ENCODE measurements at places on chromosomes 4 and X.

- DNase-seq: no peak
These were observed 351.5 kb upstream of the DDX53 start for GRCh38 chrX:22648281-22648680.

- no peak for DNase-seq
These were observed 29.2 kb downstream of the SULT1B1 start for GRCh38 chr4:69731241-69731640.

GRCh38 chrX:153938226-153938786 is 3.5 kb upstream of the NAA10 start:
- no peak for DNase-seq

GRCh38 chr4:104412344-104412743 is 82.3 kb downstream of the CXXC4 start:
- DNase-seq: no peak

- no peak for DNase-seq
These were observed 4.7 kb downstream of the SLIT2 start for GRCh38 chr4:20256381-20256881.

- DNase-seq: no peak
These were observed 112.6 kb downstream of the TMA16 start for GRCh38 chr4:163606896-163607691.

GRCh38 chrX:3134316-3134945 is 93.2 kb downstream of the ARSF start:
- DNase-seq: no peak

- no peak for DNase-seq
These were observed 19.2 kb downstream of the MAGEB17 start for GRCh38 chrX:16186380-16187007.

GRCh38 chrX:78595901-78596502 is 63.1 kb downstream of the RTL3 start:
- no peak for DNase-seq

DNA sequence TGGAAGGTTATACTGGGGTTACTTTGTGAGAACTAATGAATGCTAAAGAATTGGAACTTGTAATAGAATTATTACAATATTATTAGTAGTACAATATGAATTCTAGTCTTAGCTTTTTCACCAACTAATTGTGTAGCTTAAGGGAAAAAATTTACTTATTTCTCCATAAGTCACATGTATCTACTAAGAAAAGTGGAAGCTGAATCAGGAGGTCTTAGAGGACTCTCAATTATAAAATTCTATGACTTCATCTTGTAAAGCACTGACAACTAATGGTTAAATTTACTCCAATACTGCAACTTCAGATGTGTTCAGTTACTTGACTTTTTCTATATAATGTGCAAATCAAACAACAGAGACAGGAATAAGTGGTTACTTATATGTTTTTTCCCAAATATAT is 899 bp upstream of the TMPRSS11D start:
- DNase-seq: no peak

DNA sequence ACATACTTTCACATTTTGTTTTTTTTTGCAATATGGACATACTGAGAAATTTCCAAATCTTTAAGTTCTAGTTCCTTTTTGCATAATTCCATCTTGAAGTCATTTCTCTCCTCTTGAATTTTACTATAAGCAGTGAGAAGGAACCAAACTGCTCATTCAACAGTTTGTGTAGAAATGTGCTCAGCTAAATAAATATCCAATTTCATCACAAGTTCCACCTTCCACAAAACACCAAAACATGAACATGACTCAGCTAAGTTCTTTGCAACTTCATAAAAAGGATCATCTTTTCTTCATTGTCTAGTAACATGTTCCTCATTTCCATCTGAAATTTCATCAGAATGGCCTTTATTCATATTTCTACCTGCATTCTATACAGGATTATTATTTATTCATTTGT is 77.3 kb upstream of the FGF13 start:
- DNase-seq: no peak

- DNase-seq: peak; percentile 34
These were observed 13.3 kb downstream of the HNRNPD start for GRCh38 chr4:82360298-82361177.

DNA sequence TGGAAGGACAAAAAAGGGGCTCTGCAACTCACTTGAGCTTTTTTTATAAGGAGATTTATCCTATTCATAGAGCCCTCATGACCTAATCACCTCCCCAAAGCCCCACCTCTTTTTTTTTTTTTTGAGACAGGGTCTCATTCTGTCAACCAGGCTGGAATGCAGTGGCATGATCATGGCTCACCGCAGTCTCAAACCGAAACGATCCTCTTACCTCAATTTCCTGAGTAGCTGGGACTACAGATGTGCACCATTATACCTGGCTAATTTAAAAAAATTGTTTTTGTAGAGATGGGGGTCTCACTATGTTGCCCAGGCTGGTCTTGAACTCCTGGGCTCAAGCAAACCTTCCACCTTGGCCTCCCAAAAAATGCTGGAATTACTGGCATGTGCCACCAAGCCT is 61.6 kb upstream of the PDGFRA start:
- no peak for DNase-seq

DNA sequence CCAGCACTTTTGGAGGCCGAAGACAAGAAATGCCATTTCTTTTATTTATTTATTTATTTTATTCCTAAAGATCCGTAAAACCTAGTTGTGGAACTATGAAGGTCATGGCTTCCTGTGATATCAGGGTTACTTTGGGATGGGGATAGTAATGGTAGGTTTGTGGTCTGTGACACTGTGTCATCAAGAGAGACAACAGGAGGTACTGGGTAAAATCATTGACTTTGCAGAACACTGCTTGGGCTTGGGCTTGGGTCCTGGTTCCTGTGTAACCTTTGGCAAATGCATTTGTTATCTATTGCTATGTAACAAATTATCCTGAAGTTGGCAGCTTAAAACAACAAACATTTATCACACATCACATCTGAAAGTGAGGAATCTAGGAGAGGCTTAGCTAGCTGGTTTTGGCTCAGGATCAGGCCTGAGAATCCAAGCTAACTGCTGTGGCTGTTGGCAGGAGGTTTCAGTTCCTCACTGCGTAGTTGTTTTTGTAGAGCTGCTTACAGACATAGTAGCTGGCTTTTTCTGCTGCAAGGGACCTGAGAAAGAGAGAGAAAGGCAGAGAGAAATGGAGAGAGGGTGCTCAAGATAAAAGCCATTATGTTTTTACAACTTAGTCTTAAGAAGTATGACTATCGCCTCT is 576.4 kb upstream of the SLIT2 start:
- peak; percentile 28 for DNase-seq

DNA sequence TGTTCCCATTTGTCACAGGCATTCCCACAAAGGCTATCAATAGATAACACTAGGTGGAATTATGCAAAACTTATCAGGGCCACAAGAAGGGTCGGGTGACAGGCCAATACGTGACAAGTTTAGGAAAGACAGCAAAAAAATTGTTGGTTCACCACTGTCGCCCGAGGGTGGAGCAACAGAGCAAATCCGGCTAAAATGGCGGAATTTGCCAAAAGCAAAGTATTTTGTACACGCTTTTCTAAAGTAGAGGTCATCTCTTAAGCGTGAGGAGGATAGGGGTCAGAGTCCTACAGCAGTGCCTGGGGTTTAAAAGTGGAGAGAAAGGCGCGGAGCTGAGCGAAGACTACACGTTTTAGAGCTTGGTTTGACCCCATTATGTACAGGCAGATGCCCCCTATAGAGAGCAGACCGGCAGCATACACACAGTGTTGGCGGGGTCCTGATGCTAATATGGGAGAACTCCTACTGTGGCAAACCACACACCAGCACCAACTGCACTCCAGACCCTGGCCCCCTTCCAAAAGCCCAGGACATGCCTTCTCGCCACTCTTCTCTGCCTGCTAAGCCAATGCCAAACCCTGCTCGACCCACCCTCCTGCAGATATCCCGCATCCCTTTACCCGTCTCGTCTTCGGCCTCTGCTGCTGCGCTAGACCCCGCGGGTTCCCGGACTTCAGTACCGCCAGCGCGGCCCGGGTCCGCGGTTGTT is 733 bp downstream of the CCNA2 start:
- DNase-seq: peak; percentile 30

- DNase-seq: no peak
These were observed 81.1 kb downstream of the SUPT20HL2 start for GRCh38 chrX:24232796-24233195.
